ENCODE measurements at places on chromosomes 6 and 20.

GRCh38 chr20:7399575-7399974, 540.7 kb downstream of the HAO1 start:
- DNase-seq: no peak

DNA sequence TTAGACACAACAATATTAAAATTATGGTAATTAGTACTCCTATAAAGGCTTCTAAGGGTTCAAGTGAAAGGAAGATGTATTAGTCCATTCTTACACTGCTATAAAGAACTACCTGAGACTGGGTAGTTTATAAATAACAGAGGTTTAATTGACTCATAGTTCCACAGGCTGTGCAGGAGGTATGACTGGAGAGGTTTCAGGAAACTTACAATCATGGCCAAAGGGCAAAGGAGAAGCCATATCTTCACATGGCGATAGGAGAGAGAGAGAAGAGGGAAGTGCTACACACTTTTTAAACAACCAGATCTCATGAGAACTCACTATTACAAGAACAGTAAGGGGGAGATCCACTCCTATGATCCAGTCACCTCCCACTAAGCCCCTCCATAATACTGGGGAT, 52.9 kb downstream of the TINAG start:
- DNase-seq: no peak

GRCh38 chr6:73985891-73986290, 289.9 kb downstream of the CD109 start:
- no peak for DNase-seq

- no peak for DNase-seq
Measured at GRCh38 chr6:162845972-162846371, 118.2 kb downstream of the PACRG start.

DNA sequence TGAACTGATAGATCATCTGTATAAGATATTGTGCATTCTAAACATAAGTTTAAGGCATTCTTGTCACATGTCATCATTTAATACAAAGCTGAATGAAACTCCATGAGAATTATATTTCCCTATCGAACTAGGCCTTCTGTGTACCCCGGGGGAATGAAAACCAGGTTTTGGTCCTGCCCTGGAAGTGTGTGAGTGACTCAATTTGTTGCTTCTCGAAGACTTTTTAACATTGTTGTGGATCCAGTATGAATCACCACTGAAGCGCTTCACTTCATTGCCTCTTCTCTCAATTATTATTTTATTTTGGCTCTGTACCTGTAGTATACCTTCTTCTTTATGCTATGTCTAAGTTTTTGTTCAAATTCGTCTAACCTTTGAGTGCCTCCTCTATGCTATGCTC, 150.8 kb downstream of the GRIK2 start:
- no peak for DNase-seq
